ENCODE measurements at places on chromosomes 4 and X.

GRCh38 chr4:30882443-30882842, 162.3 kb downstream of the PCDH7 start:
- no peak for DNase-seq

DNA sequence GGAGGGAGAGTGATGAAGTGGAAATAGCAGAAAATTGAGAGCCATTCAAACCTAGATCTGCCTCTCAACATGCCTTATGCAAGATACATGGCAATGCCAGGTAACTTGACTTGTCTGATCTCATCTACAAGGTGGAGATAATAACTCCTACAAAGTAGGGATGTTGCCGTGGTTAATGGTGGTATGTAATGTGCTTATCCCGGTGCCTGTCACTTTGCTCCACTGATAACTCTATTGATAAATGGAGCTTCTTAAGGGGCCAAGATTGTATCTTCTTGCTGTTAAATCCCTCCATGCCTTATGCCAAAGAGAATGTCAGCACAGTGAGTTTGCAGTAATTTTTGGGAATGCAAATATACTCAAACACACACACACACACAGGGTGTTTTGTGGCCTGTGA, 355.8 kb downstream of the MAPK10 start:
- no peak for DNase-seq

GRCh38 chr4:54877006-54877405, 219.2 kb downstream of the KIT start:
- no peak for DNase-seq

DNA sequence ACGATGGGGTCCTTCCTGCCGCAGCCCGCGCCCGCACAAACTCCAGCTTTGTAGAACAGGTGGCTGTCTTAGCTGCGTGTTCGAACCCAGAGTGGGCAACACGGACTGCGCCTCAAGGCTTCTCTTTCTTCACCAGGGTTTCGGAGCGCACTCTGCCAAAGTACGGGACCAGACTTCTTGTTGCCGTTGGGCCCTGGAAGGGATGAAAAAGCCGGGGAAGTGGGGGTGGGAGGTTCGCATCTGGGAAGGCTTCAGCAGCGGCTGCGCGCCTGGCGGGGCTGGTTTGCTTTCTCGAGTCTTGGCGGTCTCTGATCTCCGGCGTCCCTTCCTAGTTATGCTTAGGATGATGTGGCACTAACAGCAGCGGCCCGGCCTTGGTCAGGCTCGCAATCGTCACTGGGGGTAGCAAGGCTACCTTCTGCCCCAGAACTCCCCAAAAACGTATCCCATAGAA, 673 bp downstream of the PARM1 start:
- DNase-seq: no peak

DNA sequence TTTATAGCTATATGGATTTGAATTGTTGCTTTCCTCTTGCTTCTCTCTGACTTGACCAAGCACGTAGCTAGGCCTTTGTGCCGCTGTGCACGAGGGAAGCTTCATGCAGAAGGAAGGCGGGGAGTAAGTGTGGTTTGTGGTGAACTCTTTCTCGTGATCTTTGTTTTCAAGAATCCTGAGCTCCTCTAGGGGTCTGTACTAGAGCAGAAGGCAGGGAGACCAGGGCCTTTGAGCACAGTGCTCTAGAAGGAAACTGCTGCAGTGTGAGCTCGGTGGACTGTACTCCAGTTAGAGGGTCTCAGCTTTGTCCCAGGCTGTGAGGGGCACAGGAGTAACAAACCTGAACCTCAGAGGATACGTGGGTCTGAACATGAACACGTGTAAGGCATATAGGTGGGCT, 49.0 kb downstream of the AGA start:
- peak; percentile 19 for DNase-seq

DNA sequence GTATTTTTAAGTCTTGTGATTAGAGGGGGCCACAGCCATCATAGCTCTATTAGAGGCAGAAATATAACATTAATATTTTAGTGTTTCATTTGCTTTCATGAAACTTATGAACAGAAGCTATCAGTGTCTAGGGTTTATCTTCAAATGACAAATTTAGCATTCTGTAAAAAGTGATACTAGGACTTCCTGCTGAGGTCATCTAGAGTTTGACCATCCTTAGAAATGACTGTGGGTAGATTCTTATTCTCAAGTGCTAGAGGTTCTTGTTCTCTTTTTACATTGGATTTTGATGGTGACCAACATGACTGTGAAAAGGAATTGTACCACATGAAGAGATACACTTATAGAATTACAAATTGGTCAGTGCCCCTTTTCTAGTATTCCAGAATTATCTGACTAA, 568.6 kb downstream of the RPA4 start:
- DNase-seq: no peak

- no peak for DNase-seq
Observed at GRCh38 chr4:184369871-184370270, 104.5 kb downstream of the IRF2 start.

GRCh38 chr4:164012396-164013027, 518.0 kb downstream of the TMA16 start:
- DNase-seq: no peak

GRCh38 chr4:6696611-6697010, 2.9 kb downstream of the S100P start:
- DNase-seq: no peak

DNA sequence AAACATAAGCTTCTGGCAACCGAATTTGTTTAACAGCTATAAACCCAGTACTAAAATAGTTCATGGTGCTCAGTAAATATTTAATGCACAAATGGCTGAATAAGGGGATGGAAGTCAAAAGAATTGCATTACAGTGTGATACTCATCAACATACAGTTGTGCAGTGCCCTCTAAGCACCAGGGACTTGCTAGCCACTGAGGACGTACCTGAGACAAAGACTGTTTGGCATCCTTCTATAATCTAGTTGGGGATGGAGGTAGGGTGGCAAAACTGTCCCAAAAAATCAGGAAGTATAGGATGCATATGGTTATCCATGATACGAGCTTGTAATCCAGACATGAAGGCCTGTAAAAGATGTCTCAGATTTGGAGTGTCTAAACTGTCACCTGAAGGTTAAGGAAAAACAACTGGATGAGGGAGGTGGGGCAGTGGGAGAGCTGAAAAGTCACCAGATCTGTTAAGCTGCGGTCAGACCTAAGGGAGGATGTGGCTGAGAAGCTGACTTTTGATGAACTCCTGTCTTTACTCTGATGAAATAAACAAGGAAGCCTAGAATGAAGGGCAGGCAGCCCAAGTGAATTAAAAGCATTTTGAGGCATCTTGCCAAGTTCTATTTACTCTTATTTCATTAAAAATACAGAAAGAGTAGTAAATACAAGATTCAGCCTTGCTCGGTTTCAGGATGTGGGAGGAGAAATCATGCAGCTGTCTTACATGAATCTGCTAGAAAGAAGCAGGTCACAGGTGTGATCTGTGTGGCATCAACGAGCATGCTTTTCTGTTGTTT, 12.0 kb upstream of the CD38 start:
- peak; percentile 29 for DNase-seq

GRCh38 chr4:76718831-76719230, 179.1 kb downstream of the SOWAHB start:
- DNase-seq: no peak

DNA sequence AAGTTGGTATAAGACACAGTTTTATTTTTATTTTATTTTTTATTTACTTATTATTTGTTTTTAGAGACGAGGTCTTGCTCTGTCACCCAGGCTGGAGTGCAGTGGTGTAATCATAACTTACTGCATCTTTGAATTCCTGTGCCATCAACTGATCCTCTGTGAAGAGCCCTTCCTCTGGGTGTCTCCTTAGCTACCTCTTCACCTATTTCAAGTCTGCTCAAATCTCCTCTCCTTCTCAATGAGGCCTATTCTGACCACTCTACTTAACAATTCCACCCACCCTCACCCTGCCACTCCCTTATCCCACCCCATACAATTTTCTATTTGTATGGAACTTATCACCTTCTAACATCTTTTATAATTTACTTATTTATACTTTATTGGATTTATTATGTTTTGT, 183.4 kb downstream of the PPP3CA start:
- DNase-seq: no peak

DNA sequence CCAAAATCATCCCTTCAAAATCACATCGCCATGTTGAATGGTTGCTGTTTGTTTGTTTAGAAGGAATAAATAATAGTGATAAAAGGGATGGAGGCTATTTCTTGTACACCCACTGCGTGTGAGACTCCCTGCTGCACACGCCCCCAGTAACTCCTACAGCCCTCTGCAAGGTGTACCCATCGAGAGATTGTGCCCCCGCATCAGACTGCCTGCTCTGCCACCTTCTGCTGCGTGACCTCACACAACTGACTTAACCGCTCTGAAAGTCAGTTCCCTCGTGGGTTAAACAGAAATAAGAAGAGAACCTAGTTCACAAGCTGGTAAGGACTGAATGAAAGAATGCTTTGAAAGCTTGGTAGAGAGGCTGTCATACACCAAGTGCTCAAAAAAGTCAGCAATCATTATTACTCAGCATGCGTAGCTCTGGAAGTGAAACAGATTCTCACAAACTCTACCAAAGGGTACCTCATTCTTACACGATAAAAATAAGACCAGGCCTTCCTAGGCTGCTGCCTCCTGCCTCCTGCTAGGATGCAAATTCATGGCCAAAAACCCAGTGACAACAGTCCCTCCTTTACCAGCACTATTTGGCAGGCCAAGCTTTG, 147.1 kb downstream of the CPEB2 start:
- no peak for DNase-seq

DNA sequence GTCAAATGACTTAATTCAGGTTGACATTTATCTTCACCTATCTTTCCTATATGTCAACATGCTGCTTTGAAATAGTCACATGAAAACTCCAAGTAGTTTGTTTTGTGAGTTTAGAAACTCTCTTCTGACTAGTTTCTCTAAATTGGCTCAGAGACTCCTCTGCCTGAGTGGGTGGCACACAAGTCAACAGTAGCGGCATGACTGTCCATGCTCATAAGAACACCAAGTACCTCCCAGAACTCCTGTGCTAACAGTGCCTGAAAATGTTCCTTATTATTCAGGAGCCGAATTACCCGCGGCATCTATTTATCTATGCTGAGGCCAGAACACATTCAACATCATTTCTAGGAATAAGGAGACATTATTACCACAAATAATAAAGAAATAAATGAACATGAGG, 116.3 kb downstream of the SORBS2 start:
- no peak for DNase-seq

GRCh38 chrX:69080855-69081465, 84.3 kb downstream of the PJA1 start:
- no peak for DNase-seq

DNA sequence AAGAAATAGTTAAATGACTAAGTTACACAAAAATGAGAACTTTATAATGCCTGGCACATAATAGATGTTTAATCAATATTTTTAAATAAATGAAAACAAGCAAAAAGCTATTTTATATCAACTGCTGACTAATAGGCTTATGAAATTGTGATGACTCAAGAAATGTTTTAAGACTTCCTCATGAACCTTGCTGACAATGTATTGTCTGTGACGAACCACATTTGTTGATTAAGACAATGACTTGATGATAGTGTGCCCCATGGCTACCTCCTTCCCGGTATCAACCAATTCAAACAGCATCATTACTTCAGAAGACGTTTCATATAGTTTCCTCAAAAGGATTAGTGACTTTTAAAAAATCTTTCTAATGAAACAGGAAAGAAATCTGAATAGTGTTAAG, 7.9 kb downstream of the CXCL6 start:
- no peak for DNase-seq

DNA sequence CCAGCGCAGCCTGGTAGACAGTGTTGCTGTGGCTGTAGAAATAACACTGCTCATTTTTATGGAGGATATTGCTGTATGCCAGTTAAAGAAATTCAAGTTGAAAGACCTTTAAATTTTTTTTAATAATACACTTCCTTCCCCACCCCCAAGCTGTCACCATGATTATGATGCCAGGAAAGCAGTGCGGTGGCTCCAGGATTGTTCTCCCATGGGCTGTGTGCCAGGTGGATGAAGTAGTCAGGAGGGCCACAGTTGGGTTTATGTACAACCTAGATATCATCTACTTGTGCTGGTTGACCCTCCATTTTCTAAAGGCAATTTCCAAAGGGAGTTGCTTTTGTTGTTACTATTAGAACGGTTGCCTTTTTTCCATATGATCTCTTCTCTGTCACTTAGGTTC, 136.6 kb downstream of the AFF1 start:
- DNase-seq: no peak

DNA sequence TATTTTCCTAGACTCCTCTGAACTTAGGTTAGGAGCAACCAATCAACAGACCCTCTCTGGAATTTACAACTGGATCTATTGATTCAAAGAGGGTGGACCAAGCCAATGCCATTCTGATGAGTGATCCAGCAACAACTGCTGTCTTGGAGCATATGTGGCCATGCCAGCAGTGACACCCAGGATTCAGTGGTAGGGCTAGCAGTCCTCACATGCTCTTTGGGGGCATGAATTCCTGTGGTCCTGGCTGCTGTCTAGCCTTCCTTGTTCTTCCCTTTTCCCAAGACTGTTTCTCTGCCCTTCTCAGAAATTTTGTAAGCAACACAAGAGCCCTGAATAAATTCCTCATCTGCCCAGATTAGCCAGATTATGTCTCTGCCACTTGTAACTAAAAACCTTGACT, 61.5 kb upstream of the GATB start:
- DNase-seq: no peak

GRCh38 chr4:140937866-140938265, 181.7 kb upstream of the TBC1D9 start:
- no peak for DNase-seq

DNA sequence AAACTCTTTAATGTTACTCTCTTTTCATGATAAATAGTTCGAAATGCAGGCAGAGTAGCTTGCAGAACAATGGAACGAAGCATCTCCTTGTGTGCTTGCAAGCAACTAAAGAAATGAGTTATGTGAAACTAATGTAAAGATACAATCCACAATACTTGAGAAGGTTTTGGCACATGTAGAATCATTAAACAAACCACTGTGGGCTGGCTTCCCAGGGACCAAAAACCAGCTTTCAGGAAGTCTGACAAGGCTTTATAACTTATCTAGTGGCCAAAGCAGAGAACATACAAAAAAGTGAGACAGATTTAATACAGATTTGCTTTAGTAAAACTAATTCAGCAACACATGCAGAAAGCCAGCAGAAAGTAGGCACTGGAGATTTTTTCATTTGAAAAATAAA, 1673.8 kb upstream of the AGA start:
- no peak for DNase-seq

GRCh38 chr4:175514174-175514573, 297.9 kb downstream of the GPM6A start:
- DNase-seq: no peak

- no peak for DNase-seq
Observed at GRCh38 chrX:69555481-69556041, 51.4 kb downstream of the NALF2 start.

DNA sequence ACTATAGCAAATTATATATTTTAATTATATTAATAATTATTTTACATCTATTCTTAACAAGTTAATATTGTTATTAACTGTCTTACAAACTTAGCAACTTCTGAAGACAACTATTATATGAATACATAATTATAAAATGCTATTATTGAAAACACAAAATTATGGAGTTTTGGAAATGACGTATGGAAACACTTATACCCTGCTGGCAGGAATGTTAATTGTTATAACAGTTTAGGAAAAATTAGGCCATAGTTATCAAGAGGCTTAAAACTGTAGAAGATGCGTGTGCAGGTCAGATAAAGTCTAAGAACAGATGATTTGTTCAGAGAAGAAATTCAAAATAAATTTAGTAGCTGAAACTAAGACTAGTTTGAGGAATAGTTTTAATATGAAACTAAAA, 211.7 kb downstream of the FAT4 start:
- no peak for DNase-seq

All from activated gamma-delta T cell treated with Interleukin-2 at 50 U/mL for 16 hours (primary cell).